AG10803 (cell line): ENCODE measurements at places on chromosomes 3 and 15.
A peak's percentile ranks its signal among the peaks of the same experiment; 100 is the strongest.

DNA sequence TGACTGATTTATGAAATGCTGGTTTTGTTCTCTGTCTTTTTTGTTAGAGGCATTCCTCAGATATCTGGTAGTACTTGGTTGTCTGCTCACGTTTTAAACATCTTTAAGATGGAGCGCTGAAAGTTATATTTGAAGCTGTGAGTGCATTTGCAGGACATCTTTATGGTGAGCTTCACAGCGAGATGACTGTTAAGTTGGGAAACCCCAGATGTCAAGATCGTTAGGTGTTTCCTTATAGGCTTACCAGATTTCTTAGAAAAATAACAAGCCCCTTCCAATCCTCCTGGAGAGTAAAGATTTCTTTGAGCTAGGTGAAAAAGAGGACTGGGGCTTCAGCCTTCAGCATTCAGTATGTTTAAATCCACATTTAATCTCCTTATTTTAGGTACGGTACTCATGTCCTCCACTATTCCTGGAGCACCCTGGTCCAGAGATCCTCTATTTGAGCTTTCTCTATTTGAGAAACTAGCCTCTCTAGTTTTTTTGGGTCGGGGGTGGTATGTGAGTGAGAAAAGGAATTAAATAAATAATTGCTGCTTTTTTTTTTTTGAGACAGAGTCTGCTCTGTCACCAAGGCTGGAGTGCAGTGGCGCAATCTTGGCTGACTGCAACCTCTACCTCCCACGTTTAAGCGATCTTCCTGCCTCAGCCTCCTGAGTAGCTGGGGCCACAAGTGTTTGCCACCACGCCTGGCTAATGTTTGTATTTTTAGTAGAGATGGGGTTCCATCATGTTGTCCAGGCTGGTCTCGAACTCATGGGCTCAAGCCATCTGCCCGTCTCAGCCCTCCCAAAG is 72.3 kb downstream of the ZNF609 start:
- no peak for DNase-seq

DNA sequence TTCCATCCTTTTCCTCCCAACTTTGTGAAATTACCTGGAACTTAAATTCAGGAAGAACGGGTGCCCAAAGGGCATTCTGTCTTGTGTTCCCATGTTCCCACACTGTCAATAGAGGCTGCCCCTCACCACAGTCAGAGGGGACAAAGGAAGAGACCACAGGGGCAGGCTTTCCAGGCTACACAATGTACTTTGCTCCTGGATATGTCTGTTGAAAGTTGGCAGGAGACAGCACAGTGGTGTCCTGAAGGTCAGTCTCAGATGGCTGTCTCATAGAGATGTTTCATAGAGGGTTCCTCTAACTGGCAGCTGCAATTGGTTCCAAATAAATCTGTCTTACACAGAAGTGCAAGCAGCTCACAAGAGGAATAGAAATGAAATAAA is 107.8 kb upstream of the TGFBR2 start:
- no peak for DNase-seq

DNA sequence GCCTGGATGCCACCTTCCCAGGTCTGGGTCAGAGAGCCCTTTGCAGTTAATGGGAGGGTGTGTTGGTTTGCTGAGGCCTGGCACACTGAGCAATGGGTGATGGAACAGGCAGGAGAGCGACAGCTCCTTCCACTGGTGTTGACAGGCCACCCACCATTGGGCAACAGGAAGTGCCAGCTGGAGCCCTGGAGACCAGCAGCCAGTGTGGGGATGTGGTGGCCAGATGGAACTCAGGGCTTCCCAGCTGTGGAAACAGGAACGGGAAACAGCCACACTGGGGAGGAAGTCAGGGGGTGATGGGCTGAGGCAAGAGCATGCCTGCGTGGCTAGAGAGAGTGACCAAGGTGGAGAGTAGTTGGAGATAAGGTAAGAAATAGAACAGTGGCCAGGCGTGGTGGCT is 9.3 kb downstream of the PSTPIP1 start:
- DNase-seq: peak; percentile 16

DNA sequence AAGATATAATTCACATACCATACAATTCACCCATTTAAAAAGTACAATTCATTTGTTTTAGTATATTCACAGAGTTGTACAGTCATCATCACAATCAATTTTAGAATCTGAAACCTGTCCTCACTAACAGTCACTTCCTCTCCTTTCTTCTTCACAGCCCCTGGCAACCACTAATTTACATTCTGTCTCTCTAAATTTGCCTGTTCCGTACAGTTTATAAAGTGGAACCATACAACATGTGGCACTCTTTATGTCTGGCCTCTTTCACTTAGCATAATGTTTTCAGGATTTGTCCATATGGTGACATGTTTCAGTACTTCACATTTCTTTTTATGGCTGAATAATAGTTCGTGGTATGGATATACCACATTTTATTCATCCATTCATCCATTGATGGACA is 22.7 kb downstream of the ERICH6 start:
- DNase-seq: no peak

DNA sequence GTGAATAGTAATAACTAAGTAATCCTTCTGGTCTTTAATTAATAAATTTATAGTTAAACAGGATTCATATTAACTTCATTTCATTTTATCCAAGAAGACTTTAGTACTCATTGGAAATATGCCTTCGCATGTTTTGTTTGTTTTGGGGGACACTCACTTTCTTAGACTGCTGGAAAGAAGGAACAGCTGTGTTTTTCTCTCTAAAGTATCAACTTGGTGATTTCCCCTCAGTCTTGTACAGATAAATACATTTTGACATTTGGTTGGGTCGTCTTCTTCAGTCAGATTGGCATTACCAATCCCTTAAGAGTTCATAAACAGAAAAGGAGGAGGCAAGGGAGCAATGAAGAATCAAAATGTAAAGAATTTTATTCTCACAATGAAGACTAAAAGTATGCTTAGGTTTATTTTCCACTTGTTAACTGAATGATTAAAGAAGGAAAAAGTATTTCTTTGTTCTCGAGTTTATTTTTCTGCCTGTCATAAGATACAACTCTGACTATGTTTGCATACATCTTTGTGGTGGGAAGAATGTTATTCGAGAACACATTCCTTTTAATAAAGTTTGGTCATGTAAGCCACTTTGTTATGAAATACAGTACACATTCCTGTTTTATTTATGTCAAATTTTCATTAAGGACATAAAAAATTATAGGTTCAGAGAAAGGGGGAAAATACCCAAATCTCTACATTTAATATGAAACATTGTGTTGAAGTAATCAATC is 140.2 kb downstream of the GMNC start:
- peak; percentile 19 for DNase-seq

GRCh38 chr3:188578576-188579363 is 424.8 kb downstream of the LPP start:
- DNase-seq: peak; percentile 93

GRCh38 chr15:83318861-83319415 is 34.5 kb upstream of the BNC1 start:
- DNase-seq: no peak

DNA sequence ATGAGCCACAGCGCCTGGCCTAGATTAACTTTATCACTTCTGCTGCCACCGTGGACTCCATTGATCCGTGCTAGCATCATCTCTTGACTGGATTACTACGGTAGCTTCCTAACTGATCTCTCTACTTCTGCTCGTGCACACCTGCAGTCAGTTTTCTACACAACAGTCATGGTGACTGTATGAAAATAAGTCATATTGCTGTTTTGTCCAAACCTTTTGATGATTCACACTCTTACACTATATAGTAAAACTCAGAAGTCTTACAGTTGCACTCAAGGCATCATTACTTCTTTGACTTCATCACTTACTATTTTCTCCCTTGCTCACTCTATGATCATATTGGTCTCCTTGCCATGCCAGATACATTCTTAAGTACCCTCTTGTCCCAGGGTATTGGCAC is 10.1 kb downstream of the PDCD6IP start:
- DNase-seq: no peak

- DNase-seq: no peak
Observed at GRCh38 chr3:23987356-23987755, 42.3 kb downstream of the NR1D2 start.

DNA sequence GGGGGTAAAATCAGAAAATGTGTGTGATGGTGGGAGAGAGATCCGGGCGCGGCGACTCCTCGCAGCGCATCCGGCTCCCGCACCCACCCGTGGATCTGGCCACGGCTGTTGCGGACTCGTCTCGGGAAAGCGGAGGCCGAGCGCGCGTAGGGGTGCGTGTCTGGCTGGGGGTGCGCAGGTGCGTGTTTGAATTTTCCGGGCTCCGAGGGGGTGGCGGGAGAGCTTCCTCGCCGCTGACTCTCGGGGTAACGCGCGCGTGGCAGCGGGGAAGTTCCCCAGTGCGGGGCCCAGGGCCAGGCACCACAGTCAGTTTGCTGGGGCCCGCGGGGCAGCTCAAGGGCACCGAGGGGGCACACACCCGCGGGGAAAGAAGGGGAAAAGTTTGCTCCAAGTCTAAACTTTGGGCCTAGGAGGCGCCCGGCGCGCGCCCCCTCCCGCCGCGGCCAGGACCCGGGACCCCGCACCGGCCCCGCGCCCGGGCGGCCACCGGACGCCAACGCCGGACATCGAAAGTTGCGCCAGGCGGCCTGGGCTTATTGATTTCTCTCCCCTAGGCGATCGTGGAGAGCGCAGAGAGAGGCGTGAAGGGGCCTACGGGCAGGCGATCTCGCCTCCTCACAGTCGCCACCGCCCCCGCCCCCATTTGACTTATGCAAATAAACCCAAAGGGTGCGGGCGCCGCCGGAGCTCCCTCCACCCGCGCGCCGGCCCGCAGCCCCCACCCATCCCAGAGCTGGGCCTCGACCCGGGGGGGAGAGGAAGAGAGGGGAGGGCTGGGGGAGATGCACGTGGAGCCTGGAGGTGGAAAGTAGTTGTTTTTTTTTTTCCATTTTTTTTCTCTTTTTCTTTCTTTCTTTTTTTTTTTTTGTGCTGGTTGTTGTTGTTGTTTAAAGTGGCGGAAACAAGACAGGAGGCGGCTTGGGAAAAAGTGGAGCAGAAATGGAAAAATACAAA is 639 bp downstream of the FOXP1 start:
- peak; percentile 58 for DNase-seq

- no peak for DNase-seq
Observed at GRCh38 chr3:171173736-171174135, 147.2 kb upstream of the SLC2A2 start.

- no peak for DNase-seq
Observed at GRCh38 chr3:146593776-146594175, 11.4 kb downstream of the PLSCR5 start.

DNA sequence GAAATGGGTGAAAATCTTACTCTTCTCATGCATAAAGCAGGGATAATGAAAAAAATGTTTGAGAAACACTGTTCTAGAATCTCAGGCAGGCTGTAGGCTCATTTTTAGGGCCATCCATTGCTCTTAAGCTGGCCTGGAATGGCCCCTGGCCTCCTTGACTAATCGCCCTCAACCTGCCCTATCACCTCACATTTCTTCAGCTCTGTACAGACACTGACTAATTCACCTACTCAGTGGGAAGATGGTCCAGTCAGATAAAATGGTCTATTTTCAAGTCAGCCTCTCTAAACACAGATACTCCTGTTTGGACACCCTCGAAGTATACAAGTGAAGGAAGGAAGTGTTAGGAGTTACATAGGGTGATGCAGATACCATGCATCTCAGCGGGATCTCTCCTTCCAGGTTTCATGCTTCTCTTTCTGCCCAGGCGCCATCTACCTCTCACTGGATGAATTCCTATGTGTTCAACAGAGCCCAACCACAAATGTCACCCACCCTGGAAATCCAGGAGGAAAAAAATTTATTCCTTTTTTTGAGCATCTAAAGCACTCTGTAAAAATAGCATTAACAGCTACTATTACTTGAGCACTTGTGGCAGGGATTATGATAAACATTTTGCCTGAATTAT is 12.1 kb downstream of the FMN1 start:
- DNase-seq: no peak

DNA sequence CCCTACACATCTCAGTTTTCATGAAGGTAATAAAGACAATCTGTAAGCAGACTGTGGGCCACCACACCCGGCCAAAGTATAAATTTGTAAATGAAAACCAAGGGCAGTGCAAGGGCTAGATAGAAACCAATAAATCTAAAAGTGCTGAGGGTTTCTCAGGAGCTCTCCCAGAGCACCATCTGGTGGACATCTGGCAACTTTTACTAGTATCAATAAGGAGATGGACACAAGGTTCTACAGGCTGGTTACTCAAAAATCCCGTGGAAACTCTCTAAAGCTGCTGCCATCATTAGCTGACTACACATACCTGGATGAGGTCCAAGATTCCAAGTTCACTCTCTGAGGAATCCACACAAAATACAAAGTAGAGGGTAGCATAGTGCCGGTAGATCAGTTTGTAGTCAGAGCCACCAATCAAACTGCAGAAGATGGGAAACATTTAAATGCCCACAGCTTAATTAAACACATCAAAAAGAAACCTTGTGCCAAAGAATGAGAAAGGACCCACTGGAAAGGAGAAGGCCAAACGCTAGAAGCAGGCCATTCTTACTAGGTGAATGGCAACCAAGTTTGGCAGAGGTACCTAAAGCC is 5.5 kb downstream of the AP3S2 start:
- DNase-seq: peak; percentile 93

GRCh38 chr3:143600756-143601718 is 247.2 kb downstream of the SLC9A9 start:
- peak; percentile 5 for DNase-seq

DNA sequence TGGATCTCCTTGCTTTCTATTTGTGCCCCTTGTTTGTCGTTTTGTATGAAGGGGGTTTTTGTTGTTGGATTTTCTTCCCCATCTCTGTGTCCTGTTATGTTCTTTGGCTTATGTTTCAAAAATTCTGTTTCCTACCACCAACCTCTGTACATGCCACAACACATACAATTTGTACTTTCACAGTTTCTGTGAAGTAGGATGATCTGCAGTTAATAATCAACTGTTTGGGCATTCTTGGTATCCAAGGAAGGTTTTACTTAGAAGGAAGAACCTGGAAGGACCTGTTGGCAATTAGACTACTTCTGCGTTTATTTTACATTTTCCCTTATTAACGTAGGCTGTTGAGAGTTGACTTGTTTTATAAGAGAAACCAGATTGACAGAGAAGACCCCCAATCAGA is 8.3 kb downstream of the SETD5 start:
- no peak for DNase-seq

DNA sequence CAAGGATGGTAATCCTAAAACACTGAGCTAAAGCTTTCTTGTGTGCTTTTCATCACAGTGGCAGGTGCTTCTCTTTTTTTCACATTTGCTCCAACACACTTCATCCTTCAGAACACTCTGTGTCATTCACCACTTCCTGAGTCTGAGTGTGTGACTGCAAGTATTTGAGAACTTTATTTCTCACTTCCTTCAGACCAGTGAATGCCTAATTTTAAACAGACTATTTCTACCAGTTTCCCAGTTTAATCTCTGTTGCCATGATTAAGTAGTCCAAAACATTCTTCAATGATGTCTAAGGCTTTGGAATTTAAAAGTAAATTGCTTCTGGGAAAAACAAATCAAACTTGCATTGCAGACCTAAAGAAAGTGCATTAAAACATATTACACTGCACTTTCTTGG is 541.2 kb downstream of the RBMS3 start:
- peak; percentile 85 for DNase-seq

GRCh38 chr3:185317674-185318073 is 45.3 kb upstream of the MAP3K13 start:
- DNase-seq: no peak

GRCh38 chr15:52732551-52732950 is 53.4 kb upstream of the ATOSA start:
- no peak for DNase-seq
